Epithelial cell of proximal tubule (primary cell): ENCODE measurements at places on chromosomes 1 and 21. TPM values are rescaled to one million over a fixed set of nuclear protein-coding genes. Genes with fewer than 3 reads are reported as not detected.

The PSMB4 gene
- 348 and 446 TPM in 2 replicates for total RNA-seq

The C1orf185 gene
- not detected in 2 replicates for total RNA-seq

The HMGN1 gene
- 376 and 475 TPM in 2 replicates for total RNA-seq

The TSSK3 gene
- total RNA-seq, result 0.58 TPM in 1 of 2 replicates, not detected in the other
